Fibroblast of skin of right quadriceps (primary cell): ENCODE measurements at places on chromosomes 3 and 15.
A peak's percentile ranks its signal among the peaks of the same experiment; 100 is the strongest.

DNA sequence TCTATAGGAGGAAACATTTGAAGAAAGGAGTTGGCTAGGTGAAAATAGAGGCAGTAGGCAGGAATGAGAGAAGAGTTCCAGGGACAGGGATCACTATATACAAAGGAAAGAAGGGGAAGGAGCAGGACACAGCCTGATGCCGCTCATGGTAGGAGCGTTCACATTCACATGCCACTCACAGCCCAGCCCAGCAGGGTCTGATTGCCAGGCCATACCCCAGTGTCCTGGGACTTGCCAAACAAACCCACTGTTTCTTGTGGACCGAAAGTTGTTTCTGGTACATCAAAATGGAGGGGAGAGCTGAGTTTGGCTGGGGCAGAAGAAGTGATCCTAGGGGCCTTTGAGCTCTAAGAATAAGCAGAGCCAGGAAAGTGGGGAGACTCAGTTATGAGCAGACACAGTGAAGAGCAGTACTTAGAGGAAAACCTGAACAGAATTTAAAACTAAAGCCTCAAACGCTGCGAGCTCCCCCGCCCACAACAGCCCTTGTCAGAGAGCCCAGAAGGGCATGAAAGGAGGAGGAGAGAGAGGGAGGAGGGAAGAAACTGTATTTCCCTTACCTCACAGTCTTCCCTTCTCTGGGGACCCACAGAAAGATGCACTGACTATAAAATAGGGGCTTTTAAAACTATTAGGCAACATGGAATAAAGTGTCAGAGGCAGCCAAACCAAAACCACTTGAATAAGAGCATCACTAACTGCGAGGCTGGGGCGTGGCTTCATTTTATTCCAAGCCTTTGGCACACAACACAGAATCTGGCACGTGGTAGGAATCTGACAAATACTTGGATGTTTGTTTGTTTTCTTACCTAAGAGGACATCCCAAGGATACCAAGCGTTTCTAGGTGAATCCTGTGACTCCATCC is 129.0 kb downstream of the RPL22L1 start:
- DNase-seq, result peak; percentile 95

DNA sequence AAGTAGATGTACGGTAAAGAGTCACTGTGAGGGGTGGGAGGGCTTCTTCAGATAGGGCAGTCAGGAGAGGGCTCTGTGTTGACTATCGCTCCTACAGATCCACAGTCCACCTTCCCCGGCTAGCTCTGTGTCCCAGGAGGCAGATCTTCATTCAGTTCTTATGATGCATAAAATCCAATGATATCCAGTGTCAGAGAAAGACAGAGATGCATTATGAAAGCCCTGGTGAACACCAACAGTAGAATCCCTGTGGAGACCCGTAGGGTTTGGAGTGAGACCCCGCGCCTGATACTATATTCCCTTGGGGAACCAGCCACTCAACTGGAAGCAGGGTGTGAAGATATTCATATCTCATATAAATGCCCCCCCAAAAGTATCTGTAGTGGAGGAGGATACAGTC is 119.8 kb upstream of the SLCO3A1 start:
- DNase-seq, result no peak

- no peak for DNase-seq
These were observed 12.1 kb upstream of the UBE2Q2 start for GRCh38 chr15:75830910-75831805.

GRCh38 chr15:71093054-71094024 is 21.9 kb upstream of the THSD4 start:
- DNase-seq, result peak; percentile 75

- no peak for DNase-seq
These were observed 116.2 kb upstream of the HACD2 start for GRCh38 chr3:123700791-123701722.

GRCh38 chr15:100005715-100006114 is 272.5 kb upstream of the LYSMD4 start:
- no peak for DNase-seq

DNA sequence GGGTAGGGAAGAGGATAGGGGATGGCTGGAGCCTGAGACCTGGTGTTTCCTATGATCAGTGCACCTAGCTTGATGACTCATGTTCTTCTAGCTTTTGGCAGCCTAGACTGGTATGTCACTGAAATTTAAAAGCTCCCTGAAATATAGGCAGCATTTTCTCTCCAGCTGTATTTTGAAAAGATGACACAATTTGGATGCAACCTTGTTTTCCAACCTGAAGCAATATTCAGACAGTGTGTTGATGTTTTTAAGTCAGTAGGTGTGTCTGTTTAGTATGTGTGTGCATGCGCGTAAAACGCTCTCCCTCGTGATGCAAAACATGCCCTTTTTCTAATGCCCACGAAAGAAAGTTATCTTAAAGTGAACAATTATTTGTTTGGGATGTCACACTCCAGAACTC is 58.5 kb downstream of the RPL22L1 start:
- DNase-seq, result peak; percentile 51

- peak; percentile 76 for DNase-seq
These were observed 441.2 kb downstream of the FHIT start for GRCh38 chr3:60809857-60810610.

GRCh38 chr3:32602206-32602605 is 31.5 kb upstream of the DYNC1LI1 start:
- DNase-seq, result no peak

GRCh38 chr3:112739252-112739965 is 98.5 kb upstream of the CCDC80 start:
- peak; percentile 35 for DNase-seq

DNA sequence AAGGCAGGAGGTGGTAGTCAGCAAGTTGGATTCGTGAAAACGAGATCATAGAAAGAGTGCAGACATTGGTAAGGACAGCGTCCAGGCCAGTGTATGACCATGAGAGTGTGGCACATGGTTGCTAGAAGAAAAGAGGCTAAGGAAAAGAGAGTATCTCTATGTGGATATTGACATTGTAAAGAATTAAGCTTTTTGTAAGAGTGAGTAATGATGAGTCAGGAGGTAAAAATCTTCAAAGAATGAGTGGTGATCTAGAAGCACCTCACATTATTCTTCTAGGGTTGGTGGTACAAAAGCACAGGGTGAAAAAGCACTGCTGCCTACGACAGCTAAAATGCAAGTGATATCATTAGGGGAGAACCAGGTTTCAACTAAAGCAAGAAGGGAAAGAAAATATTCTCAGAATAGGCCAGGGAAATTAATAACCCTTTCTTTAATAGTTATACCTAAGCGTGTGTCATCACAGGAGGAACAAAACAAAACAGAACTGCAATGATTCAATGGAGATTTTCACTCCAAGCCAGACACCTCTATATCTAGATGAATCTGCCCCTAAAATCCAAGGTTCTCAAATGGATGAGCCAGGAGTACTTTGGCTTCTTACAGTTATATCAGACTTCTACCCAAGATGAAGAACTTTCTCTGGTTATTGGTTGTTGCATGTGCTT is 884.7 kb downstream of the NAALADL2 start:
- DNase-seq, result peak; percentile 75

DNA sequence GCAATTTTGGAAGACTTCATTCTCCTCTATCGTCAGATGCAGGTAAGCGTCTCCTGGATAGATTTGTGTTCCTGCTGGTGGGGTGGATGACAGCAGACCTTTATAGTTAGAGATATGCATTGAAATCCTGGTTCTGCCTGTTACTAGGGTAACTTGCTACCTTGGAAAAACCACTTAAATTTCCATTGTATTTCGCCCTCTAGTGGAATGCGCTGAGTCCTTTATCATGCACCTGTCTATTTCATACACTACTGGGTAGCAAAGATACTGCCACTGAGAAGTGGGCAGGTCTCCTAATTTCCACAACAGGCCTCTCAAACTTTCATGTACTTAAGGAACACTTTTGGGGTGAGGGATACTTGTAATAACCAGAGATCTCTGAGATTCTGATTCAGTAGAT is 209.5 kb upstream of the SUCLG2 start:
- no peak for DNase-seq

GRCh38 chr3:25038271-25038670 is 389.8 kb upstream of the RARB start:
- DNase-seq, result peak; percentile 37

DNA sequence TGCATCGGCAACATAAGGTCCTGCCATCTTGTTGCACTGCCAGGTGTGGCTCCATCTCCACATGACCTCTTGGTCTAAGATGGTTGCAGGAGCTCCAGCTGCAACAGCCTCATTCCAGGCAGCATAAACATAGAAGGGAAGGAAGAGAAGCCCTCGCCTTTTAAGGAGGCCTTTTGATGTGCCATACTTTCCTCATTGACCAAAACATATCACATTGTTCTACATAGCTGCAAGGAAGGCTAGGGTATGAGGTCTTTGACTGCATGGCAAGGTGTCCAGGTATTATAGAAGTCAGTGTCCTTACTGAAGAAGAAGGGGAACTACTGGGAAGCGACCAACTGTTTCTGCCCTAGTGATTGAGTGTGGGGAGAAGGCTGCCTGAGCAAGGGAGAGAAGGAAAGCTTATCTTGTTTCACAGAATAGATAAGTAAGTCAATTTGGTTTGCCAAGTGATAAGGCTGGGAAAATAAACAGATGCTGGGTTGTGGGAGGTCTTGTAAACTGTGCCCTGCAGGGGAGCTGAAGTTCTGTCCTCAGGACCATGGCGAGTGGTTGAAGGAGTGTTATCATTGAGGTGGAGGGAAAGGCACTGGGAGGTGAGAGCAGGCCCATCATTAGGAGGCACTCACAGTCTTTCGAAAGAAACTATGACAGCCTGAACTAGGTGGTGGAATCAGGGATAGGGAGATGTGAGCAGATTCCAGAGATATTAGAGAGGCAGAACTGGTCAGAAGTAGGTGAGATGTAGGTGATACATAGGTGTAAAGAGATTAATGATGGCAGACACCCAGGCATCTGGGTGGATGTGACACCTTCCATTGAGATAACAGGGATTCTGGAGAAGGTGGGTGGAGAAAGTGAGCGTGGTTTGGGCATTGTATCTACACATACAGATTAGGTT is 93.8 kb upstream of the IGF1R start:
- DNase-seq, result no peak

DNA sequence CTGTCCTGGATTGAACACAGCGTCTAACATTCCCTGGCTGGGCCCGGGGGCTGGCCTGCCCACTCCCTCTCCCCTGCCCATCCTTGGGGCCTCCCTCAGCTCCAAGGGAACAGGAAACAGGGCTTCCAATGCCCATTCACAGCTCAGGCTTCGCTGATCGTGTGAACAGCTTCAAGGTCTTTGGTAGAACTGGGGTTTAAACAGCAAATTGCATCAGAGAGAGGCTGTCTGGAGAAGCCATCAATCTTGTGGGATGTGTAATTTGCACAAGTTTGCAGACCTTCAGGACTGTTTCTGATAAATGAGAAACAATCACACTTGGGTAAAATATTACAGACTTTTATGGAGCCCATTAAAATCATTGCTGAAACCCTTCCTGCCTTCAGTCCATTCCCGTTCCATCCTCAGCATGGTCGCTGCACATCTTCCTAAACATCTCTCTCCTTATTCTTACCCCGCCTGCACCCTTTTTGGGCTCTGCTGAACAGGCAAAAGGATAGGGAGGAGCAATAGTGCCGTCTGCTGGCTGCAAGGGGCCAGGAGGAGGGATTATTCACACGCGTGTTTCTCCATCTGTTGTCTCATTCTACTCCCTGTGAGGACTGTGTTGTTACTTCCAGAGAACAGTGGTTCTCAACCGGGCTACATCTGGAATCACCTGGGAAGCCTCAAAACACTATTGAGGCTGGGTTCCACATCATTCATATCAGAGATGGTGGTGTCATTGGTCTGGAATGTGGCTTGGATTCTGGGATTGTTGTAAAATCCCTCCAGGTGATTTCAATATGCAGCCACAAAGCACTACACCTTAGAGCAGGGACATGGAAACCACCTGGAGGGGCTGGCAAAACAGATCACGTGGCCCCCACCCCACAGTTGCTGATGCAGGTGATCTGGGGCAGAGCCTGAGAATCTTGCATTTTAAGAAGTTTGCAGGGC is 116.3 kb downstream of the CLSTN2 start:
- DNase-seq, result no peak

GRCh38 chr3:117017135-117017894 is 307.7 kb downstream of the TUSC7 start:
- DNase-seq, result no peak

DNA sequence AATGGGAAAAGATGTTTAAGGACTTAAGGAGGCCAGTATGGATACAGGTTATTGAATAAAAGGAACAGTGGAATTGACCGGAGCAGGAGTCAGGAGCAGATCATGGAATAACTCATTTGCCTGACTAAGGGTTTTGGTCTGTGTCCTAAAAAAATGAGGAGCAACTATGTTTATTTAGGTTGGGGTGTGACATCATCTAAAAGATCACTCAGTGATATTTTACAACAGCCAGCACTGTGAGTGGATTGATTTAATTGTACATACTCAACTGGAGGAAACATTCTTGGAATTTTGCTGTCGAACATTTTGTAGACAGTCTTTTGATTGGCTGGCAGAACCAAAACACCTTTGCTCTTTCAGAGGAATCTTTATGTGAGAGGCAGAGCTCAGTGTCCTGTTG is 348.6 kb upstream of the CDIN1 start:
- peak; percentile 45 for DNase-seq

DNA sequence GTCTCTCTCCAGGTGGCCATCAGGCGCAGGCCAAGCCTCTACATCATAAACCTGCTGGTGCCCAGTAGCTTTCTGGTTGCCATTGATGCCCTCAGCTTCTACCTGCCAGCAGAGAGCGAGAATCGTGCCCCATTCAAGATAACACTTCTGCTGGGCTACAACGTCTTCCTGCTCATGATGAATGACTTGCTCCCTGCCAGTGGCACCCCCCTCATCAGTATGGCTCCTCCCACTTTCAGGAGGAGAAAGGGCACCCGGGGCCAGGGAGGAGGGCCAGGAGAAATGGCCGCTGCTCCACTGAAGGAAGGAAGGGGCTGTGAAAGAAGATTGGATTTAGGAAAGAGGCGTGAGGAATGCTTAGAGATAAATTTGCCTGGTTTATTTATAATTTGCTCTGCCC is 6.6 kb downstream of the HTR3C start:
- DNase-seq, result no peak

DNA sequence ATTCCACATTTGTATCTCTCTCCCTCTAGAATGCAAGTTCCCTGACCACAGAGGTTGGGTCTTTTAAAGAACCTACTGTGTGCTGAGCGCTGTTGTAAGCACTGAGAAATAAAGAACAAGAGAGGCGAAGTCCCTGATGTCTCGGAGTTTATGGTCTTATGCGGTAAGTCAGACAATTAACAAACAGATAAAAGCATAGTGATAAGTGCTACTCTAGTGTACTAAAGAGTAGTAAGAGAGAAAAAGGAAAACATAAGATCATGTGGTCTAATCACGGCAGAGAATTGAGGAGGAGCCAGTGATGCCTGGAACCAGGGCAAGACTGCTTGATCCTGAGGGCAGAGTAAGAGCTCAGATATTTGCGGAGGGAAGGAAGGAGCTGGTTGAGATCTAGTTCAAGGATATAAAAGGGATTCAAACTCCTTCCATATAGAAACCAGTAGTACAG is 29.8 kb upstream of the TSC22D2 start:
- no peak for DNase-seq

DNA sequence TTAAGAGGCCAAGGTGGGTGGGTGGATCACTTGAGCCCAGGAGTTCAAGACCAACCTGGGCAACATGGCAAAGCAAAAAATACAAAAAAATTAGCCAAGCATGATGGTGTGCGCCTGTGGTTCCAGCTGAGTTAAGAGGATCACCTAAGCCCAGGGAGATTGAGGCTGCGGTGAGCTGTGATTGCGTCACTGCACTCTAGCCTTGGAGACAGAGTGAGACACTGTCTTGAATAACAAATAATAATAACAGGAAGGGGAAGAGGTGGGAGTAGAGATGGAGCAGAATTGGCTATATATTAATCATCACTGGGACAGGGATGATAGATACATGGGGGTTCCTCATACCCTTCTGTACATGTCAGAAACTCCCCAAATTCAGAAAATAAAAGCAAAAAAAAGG is 23.8 kb upstream of the NMB start:
- DNase-seq, result no peak
